Tibial artery (tissue), 4 donors: ENCODE measurements at places on chromosomes 13 and 19.
A peak's percentile ranks its signal among the peaks of the same experiment; 100 is the strongest.

- H3K4me1 ChIP-seq, result peaks cover 7% of the 10 kb centered on the region
- H3K4me3 ChIP-seq, result no peak overlapping the region
- H3K36me3 ChIP-seq, result no peaks in the 10 kb centered on the region
- DNase-seq, result no peak
Measured at GRCh38 chr19:56218961-56219360, 16.9 kb downstream of the ZSCAN5C start.

DNA sequence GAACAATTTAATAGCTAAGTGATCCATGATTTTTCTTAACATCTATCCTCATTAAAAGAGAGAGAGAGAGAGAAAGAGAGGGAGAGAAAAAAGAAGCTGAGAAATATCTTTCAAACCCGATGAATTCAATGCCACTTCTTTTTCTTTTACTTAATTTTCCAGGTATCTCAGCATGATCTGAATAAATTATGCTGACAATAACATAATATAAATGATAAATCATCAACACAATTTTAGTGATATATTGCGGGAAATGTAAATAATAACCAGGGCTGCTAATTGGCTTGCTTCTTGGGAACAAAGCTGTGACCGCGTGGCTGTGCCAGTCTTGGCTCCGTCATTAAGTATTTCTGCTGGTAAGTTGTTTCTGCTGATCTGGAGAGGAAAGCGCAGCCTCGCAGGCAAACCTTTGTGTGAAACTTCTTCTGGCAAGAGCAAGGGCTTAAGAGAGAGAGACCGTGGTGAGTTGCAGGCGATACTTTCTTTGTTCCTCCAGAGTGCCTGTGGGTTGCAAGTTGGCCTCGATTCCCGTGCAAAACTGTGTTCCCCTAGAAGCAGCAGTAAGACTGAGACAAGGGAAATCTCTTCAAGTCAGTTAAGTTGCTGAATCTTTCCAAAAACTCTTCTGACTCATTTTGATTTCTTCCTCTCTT is 489.1 kb upstream of the TSHZ3 start:
- no peak overlapping the region for H3K27ac ChIP-seq
- H3K27me3 ChIP-seq, result no peaks in the 10 kb centered on the region
- no peaks in the 10 kb centered on the region for H3K36me3 ChIP-seq
- no peak for DNase-seq
- no peaks in the 10 kb centered on the region for H3K4me1 ChIP-seq

DNA sequence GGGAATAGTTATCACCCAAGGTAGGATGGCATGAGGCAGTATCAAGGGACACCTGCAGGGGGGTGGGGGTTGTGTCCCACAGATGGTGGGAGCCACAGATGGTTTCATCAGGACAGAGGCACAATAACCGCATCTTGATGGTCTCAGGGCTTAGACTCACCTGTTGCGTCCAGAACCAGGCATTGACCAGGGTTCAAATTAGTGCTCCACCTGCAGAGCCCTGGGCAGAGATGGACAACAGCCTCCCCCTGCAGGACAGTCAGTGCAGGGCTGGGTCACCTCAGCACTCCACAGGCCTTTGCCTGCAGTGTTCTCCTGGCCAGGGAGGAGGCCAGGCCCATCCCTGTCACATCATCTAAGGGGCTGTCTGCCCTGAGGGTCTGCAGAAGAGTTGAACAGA is 14.5 kb upstream of the CEACAM1 start:
- H3K4me1 ChIP-seq, result no peaks in the 10 kb centered on the region
- H3K4me3 ChIP-seq, result no peak overlapping the region
- no peak for DNase-seq
- H3K36me3 ChIP-seq, result no peaks in the 10 kb centered on the region
- no peak overlapping the region for H3K27ac ChIP-seq

GRCh38 chr13:99275093-99275469 is 16.9 kb upstream of the GPR18 start:
- H3K4me3 ChIP-seq, result no peak overlapping the region
- H3K36me3 ChIP-seq, result no peaks in the 10 kb centered on the region
- H3K27me3 ChIP-seq, result no peaks in the 10 kb centered on the region

- no peaks in the 10 kb centered on the region for H3K4me1 ChIP-seq
- H3K36me3 ChIP-seq, result no peaks in the 10 kb centered on the region
- no peak overlapping the region for H3K4me3 ChIP-seq
- H3K27ac ChIP-seq, result no peak overlapping the region
- no peaks in the 10 kb centered on the region for H3K27me3 ChIP-seq
Measured at GRCh38 chr19:39590265-39590664, 12.1 kb upstream of the LGALS13 start.

DNA sequence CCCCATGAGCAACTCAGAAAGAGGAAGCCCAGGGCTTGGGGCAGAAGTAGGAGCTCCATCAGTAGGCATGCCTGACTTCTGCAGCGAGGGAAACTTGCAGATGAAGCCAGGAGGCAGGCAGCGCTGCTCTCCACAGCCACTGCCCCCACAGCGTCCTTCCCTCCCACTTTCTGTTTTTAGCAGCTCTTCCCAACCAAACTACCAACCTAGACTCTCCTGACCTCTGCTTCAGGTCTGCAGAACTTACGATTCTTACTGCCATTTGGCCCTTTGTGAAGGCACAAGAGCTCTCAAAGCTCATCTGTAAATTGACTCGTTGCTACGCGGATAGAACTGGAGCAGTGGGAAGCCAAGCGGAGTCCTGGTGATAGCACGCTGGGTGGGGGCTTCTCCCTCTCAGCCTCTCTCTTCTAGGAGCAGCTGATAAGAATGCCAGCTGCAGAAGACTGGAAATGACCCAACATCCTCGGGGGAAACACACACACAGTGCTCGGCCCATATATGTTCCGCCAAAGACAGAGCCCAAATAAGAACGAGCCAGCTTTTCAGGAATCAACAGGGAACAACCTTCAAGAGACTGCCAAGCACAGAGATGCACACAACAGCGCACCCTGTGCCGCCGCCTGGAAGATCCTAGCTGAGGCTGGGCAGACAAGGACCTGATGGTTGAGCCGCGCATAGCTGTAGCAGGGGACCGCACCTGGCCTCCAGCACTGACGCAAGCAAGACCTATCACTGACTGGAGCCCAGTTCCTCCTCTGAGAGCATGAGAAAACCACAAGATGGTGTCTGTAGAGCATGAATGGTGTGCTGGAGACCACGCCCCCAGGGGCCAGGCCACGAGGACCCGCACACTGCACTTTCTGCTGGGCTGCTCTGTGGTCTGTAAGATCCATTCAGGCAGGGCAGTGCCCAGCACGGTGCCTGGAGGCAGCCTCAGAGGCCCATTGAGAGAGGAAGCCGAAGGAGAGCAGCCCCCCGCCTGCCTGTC is 15.9 kb upstream of the SLC35E1 start:
- no peaks in the 10 kb centered on the region for H3K36me3 ChIP-seq
- peak overlapping the region; percentile 10 for H3K4me3 ChIP-seq
- peaks cover 76% of the 10 kb centered on the region for H3K4me1 ChIP-seq
- DNase-seq, result no peak
- H3K27ac ChIP-seq, result peak overlapping the region; percentile 45

- H3K4me1 ChIP-seq, result no peaks in the 10 kb centered on the region
- H3K4me3 ChIP-seq, result no peak overlapping the region
- no peaks in the 10 kb centered on the region for H3K27me3 ChIP-seq
- no peaks in the 10 kb centered on the region for H3K36me3 ChIP-seq
Measured at GRCh38 chr13:109906976-109907375, 120.6 kb upstream of the IRS2 start.

GRCh38 chr13:100789968-100790367 is 115.4 kb upstream of the TMTC4 start:
- no peaks in the 10 kb centered on the region for H3K4me1 ChIP-seq
- no peak overlapping the region for H3K27ac ChIP-seq
- H3K4me3 ChIP-seq, result no peak overlapping the region
- no peaks in the 10 kb centered on the region for H3K36me3 ChIP-seq
- DNase-seq, result no peak

- H3K27me3 ChIP-seq, result peaks cover 99% of the 10 kb centered on the region
- H3K36me3 ChIP-seq, result no peaks in the 10 kb centered on the region
- no peak for DNase-seq
- peaks cover 13% of the 10 kb centered on the region for H3K4me1 ChIP-seq
Measured at GRCh38 chr13:94703271-94703670, 9.1 kb downstream of the SOX21 start.

- H3K36me3 ChIP-seq, result peaks cover 37% of the 10 kb centered on the region
- no peaks in the 10 kb centered on the region for H3K27me3 ChIP-seq
- no peak overlapping the region for H3K4me3 ChIP-seq
- no peak overlapping the region for H3K27ac ChIP-seq
- H3K4me1 ChIP-seq, result no peaks in the 10 kb centered on the region
Measured at GRCh38 chr19:21841488-21842097, 5.6 kb upstream of the ZNF43 start.

DNA sequence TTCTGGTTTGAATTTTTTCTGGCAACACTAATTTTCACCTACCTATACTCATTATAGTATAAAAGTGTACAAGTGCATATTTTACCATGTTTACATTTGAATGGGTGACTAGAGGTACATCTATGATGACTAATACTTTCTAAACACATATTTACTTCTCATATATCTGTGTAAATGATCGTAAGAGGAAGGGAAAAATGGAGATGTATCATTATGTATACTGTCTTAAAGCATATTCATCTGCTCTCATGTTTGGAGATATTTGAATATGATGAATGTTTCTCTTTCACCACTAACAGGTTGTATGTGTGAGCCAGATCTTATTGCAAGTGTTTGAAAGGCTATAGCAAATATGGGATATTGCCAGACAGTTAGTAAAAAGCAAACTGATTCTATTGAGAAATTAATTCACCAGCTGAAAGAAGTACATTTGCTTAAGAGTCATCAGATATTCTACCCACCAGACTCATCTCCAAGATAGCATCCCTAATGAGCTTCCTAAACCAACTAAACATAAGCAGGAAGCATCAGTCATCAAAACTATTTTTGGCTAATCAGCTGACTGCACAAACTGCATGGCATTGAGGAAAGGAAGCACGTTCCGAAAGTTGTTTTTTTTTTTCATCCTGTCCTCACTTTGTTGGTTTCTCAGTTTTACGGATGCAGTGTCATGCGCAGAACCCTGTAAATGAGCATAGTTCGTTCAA is 738.2 kb downstream of the GPC5 start:
- H3K4me1 ChIP-seq, result no peaks in the 10 kb centered on the region
- no peak for DNase-seq
- H3K4me3 ChIP-seq, result no peak overlapping the region
- no peak overlapping the region for H3K27ac ChIP-seq
- H3K36me3 ChIP-seq, result no peaks in the 10 kb centered on the region
- H3K27me3 ChIP-seq, result no peaks in the 10 kb centered on the region

DNA sequence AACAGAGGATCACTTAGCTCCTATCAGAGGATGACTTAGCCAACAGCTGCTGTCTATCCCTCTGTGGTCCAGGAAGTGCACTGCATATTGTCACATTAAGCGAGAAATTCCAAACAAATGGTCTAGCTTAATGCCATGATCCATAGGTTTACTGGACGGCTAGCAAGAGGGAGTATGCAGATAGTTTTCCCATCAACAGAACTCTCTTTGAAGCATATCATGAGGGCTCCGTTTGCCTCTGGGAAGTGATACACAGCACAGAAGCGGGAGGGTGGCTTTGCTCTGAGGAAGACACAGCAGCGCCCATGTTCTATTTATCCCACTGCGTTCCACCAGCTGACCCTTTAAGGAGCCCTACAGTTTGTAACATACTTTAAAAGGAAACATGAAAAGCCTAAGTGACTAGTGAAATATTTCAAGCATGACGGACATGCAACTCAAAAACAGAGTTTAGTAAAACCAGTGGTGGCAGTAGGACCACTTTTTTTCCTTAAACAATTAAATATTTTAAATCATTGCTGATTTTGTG is 52.7 kb downstream of the COL4A1 start:
- H3K4me3 ChIP-seq, result no peak overlapping the region
- peak overlapping the region; percentile 81 for H3K27ac ChIP-seq
- H3K4me1 ChIP-seq, result no peaks in the 10 kb centered on the region
- no peaks in the 10 kb centered on the region for H3K27me3 ChIP-seq
- H3K36me3 ChIP-seq, result no peaks in the 10 kb centered on the region

- no peaks in the 10 kb centered on the region for H3K27me3 ChIP-seq
- no peak overlapping the region for H3K27ac ChIP-seq
- H3K4me1 ChIP-seq, result no peaks in the 10 kb centered on the region
- H3K4me3 ChIP-seq, result no peak overlapping the region
- H3K36me3 ChIP-seq, result peaks cover 26% of the 10 kb centered on the region
Measured at GRCh38 chr19:10670876-10671804, 17.0 kb downstream of the ILF3 start.

DNA sequence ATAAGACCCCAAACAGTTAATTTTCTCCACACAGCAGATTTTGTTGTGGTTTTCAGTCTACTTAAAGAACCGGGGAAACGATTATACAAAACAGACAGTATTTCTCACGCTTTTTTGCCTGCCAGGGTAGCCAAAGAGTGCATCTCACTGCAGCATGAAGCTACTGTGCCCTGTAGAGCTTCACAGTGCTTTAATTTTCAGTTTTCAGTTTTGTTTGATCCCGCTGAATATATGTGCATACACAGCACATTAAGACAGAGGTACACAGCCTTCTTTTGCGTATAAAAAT is 215.0 kb downstream of the TEX29 start:
- peaks cover 40% of the 10 kb centered on the region for H3K27me3 ChIP-seq
- H3K4me1 ChIP-seq, result no peaks in the 10 kb centered on the region
- no peak overlapping the region for H3K4me3 ChIP-seq
- no peak overlapping the region for H3K27ac ChIP-seq

GRCh38 chr19:52691737-52692136 is 43.1 kb downstream of the ZNF611 start:
- no peak for DNase-seq
- H3K4me1 ChIP-seq, result peaks cover 11% of the 10 kb centered on the region
- no peaks in the 10 kb centered on the region for H3K27me3 ChIP-seq
- H3K27ac ChIP-seq, result peak overlapping the region; percentile 91

DNA sequence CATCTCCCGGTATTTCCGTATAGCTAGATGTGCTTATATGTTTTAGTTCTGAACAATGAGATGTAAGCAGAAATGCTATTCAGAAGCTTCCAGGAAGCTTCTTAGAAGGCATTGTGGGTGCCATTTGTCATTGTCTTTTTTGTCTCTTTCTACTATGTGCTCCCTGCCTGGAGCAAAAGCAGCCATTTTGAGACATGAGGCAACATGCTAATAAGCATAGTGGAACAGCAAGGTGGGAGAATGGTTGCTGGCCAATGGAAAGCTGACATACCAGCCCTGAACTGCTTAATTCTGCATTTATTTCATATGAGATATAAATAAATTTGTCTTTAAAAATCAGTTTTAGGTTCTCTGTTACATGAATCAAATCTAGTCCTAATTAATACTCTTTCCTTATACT is 299.7 kb downstream of the LMO7 start:
- no peaks in the 10 kb centered on the region for H3K36me3 ChIP-seq
- H3K27ac ChIP-seq, result no peak overlapping the region
- H3K4me3 ChIP-seq, result no peak overlapping the region
- no peaks in the 10 kb centered on the region for H3K27me3 ChIP-seq
- H3K4me1 ChIP-seq, result no peaks in the 10 kb centered on the region
- DNase-seq, result no peak

GRCh38 chr19:13154911-13155471 is 4.8 kb downstream of the IER2 start:
- H3K27ac ChIP-seq, result peak overlapping the region; percentile 99
- H3K27me3 ChIP-seq, result no peaks in the 10 kb centered on the region
- no peaks in the 10 kb centered on the region for H3K36me3 ChIP-seq
- DNase-seq, result peak; percentile 86
- H3K4me1 ChIP-seq, result no peaks in the 10 kb centered on the region
- peak overlapping the region; percentile 98 for H3K4me3 ChIP-seq

- H3K36me3 ChIP-seq, result no peaks in the 10 kb centered on the region
- no peaks in the 10 kb centered on the region for H3K27me3 ChIP-seq
- H3K27ac ChIP-seq, result no peak overlapping the region
- no peak overlapping the region for H3K4me3 ChIP-seq
- no peaks in the 10 kb centered on the region for H3K4me1 ChIP-seq
Measured at GRCh38 chr13:100040196-100040595, 48.7 kb upstream of the PCCA start.

GRCh38 chr13:78657699-78658629 is 991 bp downstream of the OBI1 start:
- no peaks in the 10 kb centered on the region for H3K36me3 ChIP-seq
- no peaks in the 10 kb centered on the region for H3K27me3 ChIP-seq
- peak overlapping the region; percentile 99 for H3K4me3 ChIP-seq
- DNase-seq, result no peak
